Psoas muscle (tissue), 8 donors: ENCODE measurements at places on chromosomes 6 and 20. TPM values are rescaled to one million over a fixed set of nuclear protein-coding genes. Genes with fewer than 3 reads are reported as not detected.

DNA sequence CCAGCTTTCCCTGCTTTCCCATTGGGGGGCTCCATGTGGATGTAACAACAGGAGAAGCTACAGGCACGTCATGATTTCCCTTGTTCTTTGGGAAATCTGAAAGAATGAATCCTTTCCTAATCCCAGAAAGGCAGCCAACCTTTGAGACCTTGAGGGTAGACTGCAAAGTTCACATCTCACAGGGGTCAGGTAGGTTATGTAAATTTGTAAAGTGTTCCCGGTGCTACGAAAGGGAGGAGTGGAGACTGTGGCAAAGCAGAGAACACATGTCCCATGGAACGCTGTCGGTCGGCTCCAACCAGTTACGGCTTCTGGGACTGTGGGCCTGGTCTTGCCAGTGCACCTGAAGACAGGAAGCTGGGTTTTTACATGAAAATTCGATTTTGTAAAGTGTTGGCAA is 85.1 kb downstream of the RSPH3 start:
- no peak overlapping the region for H3K4me3 ChIP-seq
- no peak overlapping the region for H3K27ac ChIP-seq
- H3K27me3 ChIP-seq: no peaks in the 10 kb centered on the region
- no peaks in the 10 kb centered on the region for H3K36me3 ChIP-seq

The NRN1 gene
- 12.8 TPM for total RNA-seq

The PAK5 gene
- not detected for total RNA-seq

The SYNJ2 gene
- 20.4 TPM for total RNA-seq

The CRISP2 gene
- not detected for total RNA-seq

The NKX2-4 gene
- total RNA-seq: not detected

GRCh38 chr6:92945799-92946198 is 473.6 kb downstream of the EPHA7 start:
- H3K36me3 ChIP-seq: no peaks in the 10 kb centered on the region
- no peak overlapping the region for H3K27ac ChIP-seq
- no peak overlapping the region for H3K4me3 ChIP-seq
- H3K4me1 ChIP-seq: no peaks in the 10 kb centered on the region
- DNase-seq: no peak

- peak; percentile 37 for DNase-seq
- no peak overlapping the region for H3K4me3 ChIP-seq
- H3K4me1 ChIP-seq: no peaks in the 10 kb centered on the region
- H3K27me3 ChIP-seq: no peaks in the 10 kb centered on the region
- H3K36me3 ChIP-seq: peaks cover 6% of the 10 kb centered on the region
Measured at GRCh38 chr20:21235484-21236445, 67.4 kb upstream of the XRN2 start.

DNA sequence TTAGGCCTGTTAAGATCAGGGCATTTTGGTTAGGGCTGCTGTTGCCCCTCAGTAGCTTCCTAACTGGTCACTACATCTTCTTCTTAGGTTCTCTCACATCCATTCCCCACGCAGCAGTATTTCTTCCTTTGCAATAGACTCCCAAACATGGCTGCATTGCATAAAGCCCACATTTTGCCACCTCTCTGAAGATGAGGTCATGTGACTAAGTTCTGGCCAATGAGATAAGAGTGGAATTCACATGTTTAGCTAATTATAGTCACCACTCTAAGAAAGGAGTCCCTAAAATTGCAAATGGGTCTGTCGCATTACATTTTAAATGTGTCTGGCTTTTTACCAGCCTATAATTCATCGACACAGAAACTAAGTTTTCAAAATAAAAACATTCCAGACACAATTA is 9.3 kb upstream of the DOK5 start:
- no peaks in the 10 kb centered on the region for H3K27me3 ChIP-seq
- no peak overlapping the region for H3K27ac ChIP-seq
- no peaks in the 10 kb centered on the region for H3K36me3 ChIP-seq
- H3K4me1 ChIP-seq: peaks cover 4% of the 10 kb centered on the region
- H3K4me3 ChIP-seq: no peak overlapping the region
- DNase-seq: no peak

- no peaks in the 10 kb centered on the region for H3K27me3 ChIP-seq
- peaks cover 40% of the 10 kb centered on the region for H3K36me3 ChIP-seq
- peak; percentile 91 for DNase-seq
- peaks cover 13% of the 10 kb centered on the region for H3K4me1 ChIP-seq
- peak overlapping the region; percentile 98 for H3K27ac ChIP-seq
Measured at GRCh38 chr6:17280552-17281090, 540 bp upstream of the RBM24 start.

- DNase-seq: no peak
- H3K27ac ChIP-seq: no peak overlapping the region
- H3K4me1 ChIP-seq: no peaks in the 10 kb centered on the region
- no peaks in the 10 kb centered on the region for H3K27me3 ChIP-seq
- no peaks in the 10 kb centered on the region for H3K36me3 ChIP-seq
- no peak overlapping the region for H3K4me3 ChIP-seq
Measured at GRCh38 chr6:169081248-169081647, 172.4 kb downstream of the THBS2 start.

The ADGRG6 gene
- 2.3 TPM for total RNA-seq

DNA sequence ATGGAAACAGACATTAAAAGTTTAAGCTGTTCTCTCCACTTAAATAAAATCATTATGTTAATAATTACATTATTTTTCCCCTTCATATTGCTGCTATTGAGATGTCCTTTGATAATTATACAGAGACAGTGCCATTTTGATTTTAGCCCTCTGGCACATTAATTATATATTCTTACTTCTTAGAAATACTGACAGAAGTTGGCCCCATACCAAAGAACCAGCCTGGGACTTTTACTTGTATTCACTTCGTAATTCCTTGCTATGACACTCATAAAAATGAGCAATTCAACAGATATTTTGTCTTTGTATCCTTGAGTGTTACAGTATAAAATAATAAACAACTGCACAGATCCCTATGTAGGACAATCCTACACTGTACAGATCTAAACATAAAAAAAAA is 743.7 kb downstream of the TBC1D32 start:
- no peaks in the 10 kb centered on the region for H3K27me3 ChIP-seq
- H3K4me3 ChIP-seq: no peak overlapping the region
- H3K27ac ChIP-seq: no peak overlapping the region
- no peak for DNase-seq
- H3K4me1 ChIP-seq: no peaks in the 10 kb centered on the region

GRCh38 chr6:150831577-150831976 is 33.9 kb upstream of the MTHFD1L start:
- H3K27ac ChIP-seq: no peak overlapping the region
- no peaks in the 10 kb centered on the region for H3K27me3 ChIP-seq
- H3K4me3 ChIP-seq: no peak overlapping the region
- DNase-seq: no peak
- no peaks in the 10 kb centered on the region for H3K36me3 ChIP-seq

DNA sequence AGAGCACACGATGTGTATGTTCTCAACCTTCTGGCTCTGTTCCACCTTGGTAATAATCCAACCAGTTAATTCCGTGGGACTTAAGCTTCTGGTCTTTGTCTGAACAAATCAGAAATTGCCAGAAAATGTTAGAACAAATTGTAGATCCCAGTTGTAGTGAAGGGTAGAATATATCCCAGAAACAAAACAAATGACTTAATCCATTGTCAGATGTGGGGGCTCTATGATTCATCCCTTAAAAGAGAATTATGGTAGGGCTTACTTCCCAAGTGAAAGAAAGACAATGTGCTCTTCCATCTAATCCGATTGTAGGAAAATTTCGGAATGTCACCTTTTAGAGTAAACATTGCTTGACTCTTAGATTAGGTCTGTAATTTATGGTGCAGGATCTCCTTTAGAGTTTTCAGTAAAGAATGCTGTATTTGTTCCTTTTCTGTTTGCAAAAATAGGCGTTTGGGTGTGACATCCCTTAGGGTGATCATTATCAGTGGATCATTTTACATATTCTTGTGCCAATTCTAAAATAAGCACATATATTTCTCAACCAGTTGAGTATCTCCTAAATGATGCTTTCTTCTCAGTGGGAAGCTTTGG is 234.5 kb upstream of the ZNF217 start:
- H3K27ac ChIP-seq: peak overlapping the region; percentile 66
- DNase-seq: no peak
- no peaks in the 10 kb centered on the region for H3K36me3 ChIP-seq
- H3K4me1 ChIP-seq: peaks cover 20% of the 10 kb centered on the region
- H3K27me3 ChIP-seq: no peaks in the 10 kb centered on the region
- H3K4me3 ChIP-seq: peak overlapping the region; percentile 46

DNA sequence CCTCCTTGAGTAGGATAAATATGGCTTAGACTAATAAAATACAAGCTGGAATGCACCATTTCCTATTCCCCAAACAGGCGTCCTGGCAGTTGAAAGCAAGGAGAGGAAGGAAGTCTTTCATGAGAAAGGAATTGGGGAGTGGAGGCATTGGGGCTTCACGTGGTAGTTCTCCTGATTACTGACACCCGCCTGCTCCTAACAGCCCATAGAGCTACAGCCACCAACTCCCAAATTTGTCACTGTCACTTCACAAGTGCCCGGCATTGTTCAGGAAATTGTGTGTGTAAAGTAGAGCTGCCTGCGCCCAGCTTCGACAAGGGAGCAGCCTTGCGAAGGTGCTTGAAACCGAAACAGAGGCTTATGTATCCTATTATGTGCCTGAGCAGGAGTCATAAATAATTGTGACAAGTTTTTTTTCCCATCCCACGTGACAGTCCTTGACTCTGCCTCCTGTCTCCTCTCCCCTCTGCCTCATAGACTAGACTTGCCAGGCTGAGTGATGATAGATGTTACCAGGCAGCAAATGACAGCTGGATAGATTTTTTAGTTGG is 301.7 kb upstream of the ZFP64 start:
- H3K36me3 ChIP-seq: no peaks in the 10 kb centered on the region
- no peak overlapping the region for H3K4me3 ChIP-seq
- no peak overlapping the region for H3K27ac ChIP-seq
- H3K27me3 ChIP-seq: no peaks in the 10 kb centered on the region
- no peak for DNase-seq

The CST1 gene
- not detected for total RNA-seq

The RHAG gene
- not detected for total RNA-seq

The C20orf204 gene
- 0.71 TPM for total RNA-seq

The OR2H2 gene
- not detected for total RNA-seq

- H3K36me3 ChIP-seq: no peaks in the 10 kb centered on the region
- no peak overlapping the region for H3K27ac ChIP-seq
- no peaks in the 10 kb centered on the region for H3K4me1 ChIP-seq
- H3K27me3 ChIP-seq: no peaks in the 10 kb centered on the region
- DNase-seq: no peak
Measured at GRCh38 chr6:144123421-144123820, 26.9 kb upstream of the STX11 start.

DNA sequence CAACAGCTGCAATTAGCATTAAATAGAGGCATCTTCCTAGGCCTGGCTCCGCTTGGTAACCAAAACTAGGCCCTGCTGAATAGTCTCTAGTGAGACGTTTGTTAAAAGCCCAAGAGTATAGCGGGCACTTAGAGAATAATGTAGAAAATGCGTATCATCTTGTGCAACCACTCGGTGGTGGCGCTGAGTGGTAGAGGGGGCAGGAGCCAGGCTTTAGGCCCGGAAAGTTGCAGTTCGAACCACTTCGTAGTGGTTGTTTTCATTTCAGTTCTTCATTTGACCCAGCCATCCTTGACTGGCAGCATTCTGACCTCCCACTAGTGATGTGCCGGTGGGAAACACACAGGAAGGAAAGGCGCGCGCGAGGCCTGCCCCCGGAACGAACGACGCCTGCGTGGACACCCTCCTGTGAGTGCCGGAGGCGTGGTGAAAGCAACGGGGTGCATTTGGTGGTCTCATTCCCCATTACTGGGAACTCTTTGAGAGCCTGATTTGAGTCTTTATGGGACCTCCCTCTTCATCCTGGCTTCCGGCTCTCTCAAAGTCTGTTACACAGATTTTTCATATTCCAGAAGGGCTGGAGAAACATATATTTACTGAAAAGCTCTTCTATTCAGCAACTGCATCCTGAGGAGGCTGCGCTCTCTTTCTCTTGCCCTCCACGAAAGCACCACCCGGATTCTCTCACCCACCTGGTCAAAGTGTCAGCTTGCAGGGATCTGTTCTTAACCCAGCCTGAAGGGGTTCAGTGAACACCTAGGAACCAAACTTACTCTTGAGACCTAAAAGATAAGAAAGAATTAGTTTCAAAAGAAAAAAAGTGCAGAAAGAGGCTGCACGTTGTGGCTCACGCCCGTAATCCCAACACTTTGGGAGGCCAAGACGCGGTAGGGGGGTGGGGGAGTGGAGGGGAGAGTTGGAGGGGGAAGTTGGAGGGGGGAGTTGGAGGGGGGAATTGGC is 18.2 kb downstream of the GPX5 start:
- no peaks in the 10 kb centered on the region for H3K4me1 ChIP-seq
- no peaks in the 10 kb centered on the region for H3K36me3 ChIP-seq
- peak overlapping the region; percentile 25 for H3K4me3 ChIP-seq
- peaks cover 3% of the 10 kb centered on the region for H3K27me3 ChIP-seq

DNA sequence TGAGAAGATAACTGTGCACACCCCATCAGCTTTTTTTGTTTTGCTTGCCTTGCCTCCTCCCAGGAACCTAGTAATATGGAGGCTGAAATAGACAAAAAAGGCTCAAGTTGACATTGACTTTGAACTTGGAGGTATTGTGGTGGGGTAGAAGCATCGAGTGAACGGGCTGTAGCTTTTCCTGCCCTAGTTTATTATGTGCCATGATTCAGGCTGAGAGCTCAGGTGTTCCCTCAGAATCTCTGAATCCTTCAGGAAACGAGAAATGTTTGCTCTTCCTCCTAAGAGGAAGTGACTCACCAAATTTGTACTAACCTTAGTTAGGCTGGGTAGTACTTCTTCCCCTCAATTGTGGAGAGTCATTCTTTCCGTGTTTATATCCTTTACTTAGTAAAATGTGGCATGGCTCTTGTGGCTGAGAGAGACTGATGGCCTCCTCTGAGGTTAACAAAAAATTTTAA is 98.8 kb downstream of the SASH1 start:
- no peak overlapping the region for H3K4me3 ChIP-seq
- DNase-seq: no peak
- no peaks in the 10 kb centered on the region for H3K27me3 ChIP-seq
- H3K27ac ChIP-seq: peak overlapping the region; percentile 58

DNA sequence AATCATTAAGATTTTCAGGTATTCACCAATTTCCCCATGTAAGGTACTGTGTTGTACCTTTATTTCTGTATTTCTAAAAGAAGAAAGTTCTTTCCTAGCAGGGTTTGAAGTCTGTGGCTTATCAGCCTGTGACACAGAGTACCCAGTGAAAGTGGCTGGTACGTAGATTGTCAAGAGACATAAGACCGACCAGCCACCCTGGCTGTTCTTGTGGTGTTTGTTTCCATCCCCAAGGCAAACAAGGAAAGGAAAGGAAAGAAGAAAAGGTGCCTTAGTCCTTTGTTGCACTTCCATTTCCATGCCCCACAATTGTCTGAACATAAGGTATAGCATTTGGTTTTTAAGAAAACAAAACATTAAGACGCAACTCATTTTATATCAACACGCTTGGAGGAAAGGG is 40.6 kb upstream of the SMIM28 start:
- H3K36me3 ChIP-seq: no peaks in the 10 kb centered on the region
- H3K4me1 ChIP-seq: no peaks in the 10 kb centered on the region

- H3K27me3 ChIP-seq: no peaks in the 10 kb centered on the region
- H3K4me1 ChIP-seq: peaks cover 4% of the 10 kb centered on the region
- no peak overlapping the region for H3K27ac ChIP-seq
- no peak for DNase-seq
Measured at GRCh38 chr6:18101873-18102272, 20.6 kb downstream of the NHLRC1 start.

The BPIFB1 gene
- total RNA-seq: not detected
